ENCODE measurements at places on chromosomes 5 and 9.

GRCh38 chr9:113359385-113359784, 10.0 kb downstream of the BSPRY start:
- DNase-seq, result no peak

- DNase-seq, result no peak
These were observed 92.3 kb downstream of the BOD1 start for GRCh38 chr5:173524136-173524535.

DNA sequence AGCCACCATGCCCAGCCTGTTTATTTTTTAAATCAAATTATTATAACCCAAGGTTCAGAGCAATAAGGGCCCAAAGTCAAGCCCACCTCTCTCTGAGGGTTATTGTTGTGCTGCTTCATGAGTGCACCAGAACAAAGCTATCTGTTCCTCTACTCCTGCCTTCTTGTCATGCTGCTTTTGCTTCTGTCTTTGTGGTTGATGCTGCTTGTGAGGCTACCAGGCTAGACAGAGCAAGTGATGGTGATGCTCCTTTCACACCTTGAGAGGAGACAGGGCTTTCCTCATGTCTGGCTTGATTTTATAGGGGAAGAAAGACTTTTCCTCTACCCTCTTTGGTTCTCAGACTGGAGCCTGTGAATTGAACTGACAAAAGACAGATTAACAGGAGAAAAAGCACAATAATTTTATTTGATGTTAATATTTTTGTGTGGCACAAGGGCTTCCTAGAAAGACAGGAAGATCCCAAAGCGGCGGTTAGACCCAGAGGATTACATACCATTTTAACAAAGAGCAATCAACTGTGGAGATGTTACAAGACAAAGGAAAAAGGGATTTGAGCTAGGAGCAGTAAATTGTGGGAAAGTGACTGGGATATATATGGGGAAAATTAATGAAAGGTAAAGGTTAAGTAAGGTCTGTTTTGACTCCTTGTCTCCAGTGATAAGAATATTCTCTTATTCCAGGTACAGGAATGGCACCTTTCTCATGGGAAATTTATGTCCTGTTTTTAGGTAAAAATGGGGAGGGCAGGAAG, 4.4 kb upstream of the CD180 start:
- DNase-seq, result no peak

GRCh38 chr9:117013440-117013995, 326.4 kb downstream of the TRIM32 start:
- no peak for DNase-seq

DNA sequence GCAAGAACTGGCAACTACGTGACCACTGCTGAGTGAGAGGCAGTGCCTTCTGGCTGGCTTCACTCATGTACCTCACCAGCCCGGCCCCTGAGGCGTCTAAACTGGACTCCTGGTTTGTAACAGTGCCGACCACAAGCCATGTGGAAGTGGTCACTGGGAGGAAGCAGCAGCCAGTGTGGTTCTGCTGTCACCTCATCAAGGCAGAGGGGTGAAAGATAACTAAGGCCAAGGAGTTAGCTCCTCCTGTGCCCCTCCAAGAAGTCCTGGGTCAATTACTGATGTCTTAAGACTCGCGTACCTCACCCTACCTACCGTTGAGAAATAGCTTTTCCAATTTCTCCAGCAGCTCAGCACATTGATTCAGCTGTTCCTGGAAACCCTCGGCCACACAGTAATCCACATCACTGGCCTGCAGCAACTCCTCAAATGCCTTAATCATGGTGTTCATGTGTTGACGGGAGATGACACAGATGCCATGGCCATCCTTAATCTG, 142.9 kb downstream of the CDK5RAP2 start:
- no peak for DNase-seq

DNA sequence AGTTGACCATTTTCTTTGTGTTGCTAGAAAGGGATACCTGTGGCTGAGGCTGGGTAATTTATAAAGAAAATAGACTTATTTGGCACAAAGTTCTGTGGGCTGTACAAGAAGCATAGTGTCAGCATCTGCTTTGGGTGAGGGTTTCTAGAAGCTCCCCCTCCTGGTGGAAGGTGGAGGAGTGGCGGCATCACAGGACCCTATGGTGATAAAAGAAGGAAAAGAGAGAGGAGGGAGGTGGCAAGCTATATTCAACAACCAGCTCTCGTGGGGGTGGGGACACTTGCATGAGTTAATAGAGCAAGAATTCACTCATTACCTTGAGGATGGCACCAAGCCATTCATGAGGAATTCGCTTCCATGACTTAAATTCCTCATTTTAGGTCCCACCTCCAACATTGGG, 2041.4 kb upstream of the CDH9 start:
- no peak for DNase-seq

- no peak for DNase-seq
These were observed 480.9 kb upstream of the PAPPA start for GRCh38 chr9:115672477-115673316.

- no peak for DNase-seq
These were observed 67.1 kb downstream of the CCDC192 start for GRCh38 chr5:127770272-127770671.

GRCh38 chr5:76145945-76146344, 62.8 kb downstream of the SV2C start:
- DNase-seq, result no peak

GRCh38 chr5:143648696-143649095, 163.3 kb upstream of the HMHB1 start:
- DNase-seq, result no peak

DNA sequence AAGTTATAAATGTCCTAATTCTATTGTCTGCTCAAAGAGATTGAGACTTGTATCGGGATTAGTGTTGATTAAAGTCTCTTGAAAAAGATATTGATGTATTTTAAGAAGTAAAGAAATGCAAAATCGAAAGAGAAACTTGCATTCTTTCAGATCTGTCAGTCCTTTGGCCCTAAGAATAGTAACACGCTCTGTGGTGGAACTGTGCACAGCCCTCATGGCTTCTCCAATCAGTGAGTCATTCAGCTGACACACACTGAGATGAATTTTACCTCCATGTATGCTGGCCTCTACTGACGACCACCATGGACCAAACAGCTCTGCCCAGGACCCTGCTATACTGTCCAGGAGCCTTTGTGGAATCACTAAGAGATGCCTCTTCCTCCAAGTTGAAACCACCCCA, 232.4 kb downstream of the ESM1 start:
- peak; percentile 22 for DNase-seq

DNA sequence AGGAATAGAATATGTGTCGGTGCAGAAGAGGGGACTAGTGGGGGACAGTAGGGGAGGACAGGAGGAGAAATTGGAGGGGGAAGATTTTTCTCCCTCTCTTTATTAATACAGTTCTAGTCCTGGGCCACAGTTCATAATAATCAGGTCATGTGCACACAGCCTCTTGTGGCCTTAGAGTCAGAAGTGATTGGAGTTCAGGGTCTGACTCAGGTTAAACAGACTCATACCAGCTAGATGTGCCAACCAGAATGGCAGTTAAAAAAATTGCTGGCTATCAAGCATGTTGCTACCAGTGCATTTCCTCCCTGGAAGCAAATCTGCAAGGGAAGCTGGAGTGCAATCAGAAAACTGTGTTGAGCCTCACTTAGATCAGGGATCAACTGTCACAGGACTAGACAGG, 132.7 kb upstream of the MAP1B start:
- DNase-seq, result no peak

DNA sequence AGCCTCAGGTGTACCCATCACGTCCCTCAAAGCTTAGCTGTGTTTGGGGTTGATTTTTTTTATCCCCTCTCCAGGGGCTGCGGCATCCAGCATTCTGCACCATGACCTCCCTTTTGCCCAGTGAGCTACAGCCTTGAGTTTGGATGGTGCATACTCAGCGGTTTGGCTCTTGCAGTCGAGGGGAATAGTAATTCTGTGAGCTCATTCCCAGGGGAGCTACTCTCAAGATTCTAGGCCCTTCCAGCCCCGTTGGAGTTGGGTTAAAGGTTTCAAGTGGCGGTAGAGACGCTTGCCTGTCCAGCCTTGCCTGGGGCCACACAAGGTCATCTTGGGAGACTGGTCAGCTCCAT, 102.2 kb upstream of the SPRY4 start:
- no peak for DNase-seq

DNA sequence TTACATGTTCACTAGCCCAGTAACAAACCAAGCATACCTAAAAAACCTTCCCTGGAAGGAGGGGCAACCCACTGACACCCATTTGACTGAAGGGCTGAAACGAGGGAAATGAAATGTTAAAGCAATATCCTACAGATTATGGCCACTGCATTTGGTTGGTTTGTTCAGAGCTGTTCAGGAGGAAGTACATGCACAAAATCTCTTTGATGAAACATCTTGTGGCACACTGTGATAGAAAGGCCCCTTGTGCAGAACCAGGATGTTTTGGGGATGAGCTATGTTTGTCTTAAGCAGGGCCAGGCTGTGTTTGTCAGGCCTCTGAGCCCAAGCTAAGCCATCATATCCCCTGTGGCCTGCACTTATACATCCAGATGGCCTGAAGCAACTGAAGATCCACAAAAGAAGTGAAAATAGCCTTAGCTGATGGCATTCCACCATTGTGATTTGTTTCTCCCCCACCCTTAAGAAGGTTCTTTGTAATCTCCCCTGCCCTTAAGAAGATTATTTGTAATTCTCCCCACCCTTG, 467.3 kb upstream of the PIK3R1 start:
- DNase-seq, result no peak

GRCh38 chr5:89117124-89117644, 234.2 kb upstream of the MEF2C start:
- DNase-seq, result no peak

- DNase-seq, result no peak
These were observed 72.7 kb upstream of the ORM1 start for GRCh38 chr9:114250235-114250568.

- no peak for DNase-seq
These were observed 9.2 kb upstream of the PHYHD1 start for GRCh38 chr9:128911529-128912035.

GRCh38 chr5:169636477-169637084, 494 bp upstream of the DOCK2 start:
- no peak for DNase-seq

DNA sequence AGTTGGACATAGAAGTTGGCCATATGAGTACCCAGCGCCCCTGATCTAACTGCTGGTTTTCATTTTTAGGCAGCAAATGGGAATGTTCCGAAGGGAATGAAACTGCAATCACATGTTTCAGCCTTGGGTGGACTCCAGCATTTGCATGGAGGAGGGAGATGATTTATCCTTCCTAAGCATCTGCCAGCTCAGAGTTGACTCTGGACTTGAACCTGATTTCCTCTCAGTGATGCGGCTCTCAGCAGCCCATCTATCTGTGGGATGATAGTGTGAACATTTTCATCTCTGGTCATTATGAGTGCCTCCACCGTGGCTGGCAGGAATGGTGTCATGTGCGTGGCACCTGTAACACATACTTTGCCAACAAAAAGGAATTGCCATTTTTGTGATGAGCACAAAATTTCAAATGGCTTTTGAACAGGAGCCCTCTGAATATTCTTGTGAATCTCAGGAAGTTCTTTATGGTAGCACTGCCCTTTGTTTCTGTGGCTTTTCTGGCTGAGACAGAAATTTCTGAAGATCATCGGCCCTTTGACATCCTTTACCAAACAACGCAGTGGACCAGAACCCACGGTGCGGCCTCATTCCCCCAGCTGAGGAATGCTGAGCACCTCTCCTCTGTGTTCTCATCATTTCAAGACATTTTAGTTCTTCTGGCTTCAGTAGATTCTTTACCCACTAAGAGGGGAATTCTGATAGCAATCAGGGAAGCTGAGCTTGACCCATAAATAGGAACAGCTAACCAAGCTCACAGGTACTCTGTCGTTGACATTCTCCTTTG, 28.5 kb downstream of the FUBP3 start:
- no peak for DNase-seq

DNA sequence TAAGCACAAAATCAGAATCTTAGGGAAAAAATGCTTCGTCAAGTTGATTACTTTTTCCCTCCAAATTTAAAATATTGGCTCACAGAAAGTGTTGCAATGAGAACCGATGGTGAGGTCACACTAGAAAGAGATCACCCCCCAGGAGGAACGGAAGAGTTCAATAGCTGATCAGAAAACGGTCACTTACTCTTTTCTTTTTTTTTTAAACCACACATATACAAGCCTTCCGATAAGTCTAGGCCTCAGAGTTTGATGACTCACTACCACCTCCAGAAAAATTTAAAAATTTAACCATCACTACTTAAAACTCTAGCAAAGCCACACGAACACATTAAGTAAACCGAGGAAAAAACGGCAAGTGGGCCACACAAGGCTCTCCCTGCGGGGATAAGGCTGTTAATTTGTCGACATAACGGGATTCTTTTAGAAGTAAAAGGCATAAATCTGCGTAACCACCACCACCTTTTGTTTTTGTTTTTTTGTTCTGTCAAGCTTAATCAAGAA, 1.2 kb downstream of the SURF4 start:
- peak; percentile 51 for DNase-seq

DNA sequence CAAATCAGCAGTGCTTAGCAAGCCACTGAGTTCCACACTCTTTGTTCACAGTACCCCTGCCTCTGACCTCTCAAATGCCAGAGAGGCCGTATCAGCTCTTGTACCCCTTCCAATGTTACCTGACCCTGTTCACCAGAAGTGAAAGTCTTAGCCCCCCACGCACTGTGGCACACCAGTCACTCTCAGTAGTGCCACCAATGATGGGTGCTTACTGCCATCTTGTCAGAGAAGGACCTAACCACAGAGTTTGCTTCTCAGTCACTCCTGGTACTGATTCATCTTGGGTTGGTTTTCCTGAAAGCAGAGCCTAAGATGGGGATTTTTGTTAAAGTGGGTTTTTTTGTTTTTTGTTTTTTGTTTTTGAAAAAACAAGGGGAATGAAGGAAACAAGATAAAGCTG, 28.8 kb upstream of the PANK3 start:
- DNase-seq, result no peak

DNA sequence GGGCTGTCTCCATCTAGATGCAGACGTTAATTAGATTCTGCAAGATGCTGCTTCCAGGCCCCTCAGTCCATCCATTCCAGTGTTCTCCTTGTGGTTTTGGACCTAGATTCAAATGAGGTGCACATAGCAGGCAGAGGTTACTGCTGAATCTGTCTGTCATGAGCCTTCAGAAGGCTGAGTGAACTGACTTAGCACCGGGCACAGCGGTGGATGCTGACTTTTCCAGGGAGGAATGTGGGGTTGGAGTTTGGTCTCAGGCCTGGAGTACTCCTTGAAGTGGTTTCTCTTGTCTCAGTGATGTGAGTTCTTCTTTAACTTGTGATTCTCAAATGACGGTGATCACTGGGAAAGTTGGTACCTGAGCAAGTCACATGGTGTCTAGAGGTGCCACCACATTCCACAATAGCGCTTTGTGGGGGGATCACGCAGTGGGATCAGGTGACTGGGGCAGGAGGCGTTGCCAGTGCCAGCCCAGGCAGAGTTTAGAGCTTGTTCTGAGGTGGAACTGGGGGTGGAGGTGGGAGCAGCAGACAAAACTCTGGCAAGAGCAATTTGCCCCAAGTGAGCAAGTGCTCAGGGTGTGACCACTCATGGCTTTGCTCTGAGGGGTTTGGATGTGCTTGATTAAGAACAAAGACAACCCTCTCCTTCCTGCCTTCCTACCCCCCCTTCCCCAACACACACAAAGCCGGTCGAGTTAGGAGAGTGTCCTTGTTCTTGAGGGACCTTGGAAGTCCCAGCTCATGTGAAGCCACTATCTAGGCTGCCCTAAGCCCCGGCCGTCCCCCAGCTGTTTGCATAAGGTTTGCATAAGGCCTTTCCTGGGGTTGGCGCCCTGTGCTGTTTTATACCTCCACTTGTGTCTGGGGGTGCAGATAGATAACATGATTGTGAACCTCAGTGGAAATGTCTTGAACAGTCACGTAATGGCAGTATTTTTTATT, 25.1 kb downstream of the JADE2 start:
- no peak for DNase-seq

- DNase-seq, result no peak
These were observed 141.7 kb downstream of the TARS1 start for GRCh38 chr5:33582417-33582816.

GRCh38 chr5:96509316-96509715, 76.3 kb upstream of the PCSK1 start:
- no peak for DNase-seq

Data from central memory CD4-positive, alpha-beta T cell (primary cell).